ENCODE measurements at places on chromosomes 6 and 20.

GRCh38 chr6:37643851-37644672 lies 53.6 kb downstream of the MDGA1 start:
- no peak for DNase-seq

DNA sequence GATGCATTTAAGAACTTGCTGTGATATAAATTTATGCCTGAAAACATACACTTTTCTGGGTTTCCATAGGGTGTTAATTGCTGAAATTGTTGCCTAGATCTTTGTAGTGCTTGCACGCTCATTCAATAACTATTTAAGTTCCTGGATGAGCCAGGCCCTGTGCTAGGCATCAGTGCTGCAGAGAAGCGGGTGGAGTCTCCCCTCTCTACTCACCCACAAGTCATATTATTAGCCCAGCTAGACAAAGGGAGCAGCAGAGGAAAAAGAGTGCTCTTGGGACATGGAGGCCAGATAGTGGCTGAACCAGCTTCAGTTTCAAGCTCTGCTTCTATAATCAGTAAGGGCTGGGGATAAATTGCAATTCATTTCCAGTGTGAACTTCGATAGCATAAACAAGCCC lies 329.1 kb downstream of the TFAP2B start:
- DNase-seq: no peak

GRCh38 chr6:73768558-73768957 lies 72.6 kb downstream of the CD109 start:
- no peak for DNase-seq

DNA sequence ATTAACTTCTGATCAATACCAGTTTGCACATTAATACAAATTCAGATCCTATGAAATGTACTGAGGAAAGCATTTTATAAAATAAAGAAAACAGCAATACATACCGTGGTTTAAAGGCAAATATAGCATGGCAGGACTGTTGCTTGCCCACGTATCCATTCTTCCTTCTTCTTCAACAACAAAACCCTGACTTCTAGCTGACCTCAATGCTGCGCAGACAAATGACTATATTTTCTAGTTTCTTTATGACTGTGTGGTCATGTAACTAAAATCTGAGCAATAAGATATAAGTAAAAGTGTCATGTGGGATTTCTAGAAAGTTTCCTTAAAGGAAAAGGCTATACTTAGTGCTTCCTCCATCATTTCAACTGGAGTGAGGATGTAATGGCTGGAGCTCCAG lies 85.0 kb downstream of the CDC40 start:
- DNase-seq: no peak

DNA sequence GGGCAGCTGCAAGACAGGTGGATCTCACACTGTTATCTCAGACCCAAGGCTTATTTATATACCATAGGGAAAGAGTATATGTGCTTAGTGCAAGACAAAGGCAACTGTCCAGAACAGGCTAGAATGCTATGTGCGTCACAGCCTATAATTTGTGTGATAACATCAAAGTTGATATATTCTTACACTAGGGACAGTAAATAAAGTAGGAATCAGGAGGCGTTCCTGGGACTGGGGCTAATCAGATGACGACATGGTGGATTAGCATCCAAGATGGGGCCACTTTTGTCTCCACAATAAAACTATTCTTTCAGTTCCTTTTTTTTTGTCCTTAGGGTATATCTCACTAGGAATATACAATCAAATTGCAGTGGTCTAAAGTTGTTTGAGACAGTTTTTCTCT lies 54.9 kb upstream of the IER3 start:
- no peak for DNase-seq

GRCh38 chr20:51022803-51023616 lies at the start of gene KCNG1:
Gene KCNG1, minus strand, starts transcription at chr20:51023107. Its CDS starts 12,769 bp downstream, at chr20:51010338.
- peak; percentile 86 for DNase-seq

Data from H9 (cell line).